ENCODE measurements at places on chromosomes 2 and 18.

DNA sequence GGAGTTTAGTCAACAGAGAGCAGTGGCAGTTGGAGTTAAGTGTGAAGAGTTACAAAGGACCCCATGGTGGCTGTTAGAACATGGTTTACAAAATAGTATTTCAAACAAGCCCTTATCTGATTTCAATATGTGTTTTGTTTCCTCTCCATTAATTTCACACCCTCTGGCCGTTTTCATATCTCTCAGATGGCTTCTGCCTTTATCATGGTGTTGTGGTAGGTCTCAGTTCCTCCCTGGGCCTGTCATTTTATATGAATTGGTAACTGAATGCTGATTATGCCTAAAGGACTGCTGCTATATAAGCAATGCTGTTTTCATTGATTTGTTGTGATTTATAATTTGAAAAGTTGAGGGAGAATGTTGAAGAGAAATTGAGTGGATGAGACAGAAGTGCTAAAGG is 686.7 kb downstream of the NYAP2 start:
- no peak for DNase-seq

DNA sequence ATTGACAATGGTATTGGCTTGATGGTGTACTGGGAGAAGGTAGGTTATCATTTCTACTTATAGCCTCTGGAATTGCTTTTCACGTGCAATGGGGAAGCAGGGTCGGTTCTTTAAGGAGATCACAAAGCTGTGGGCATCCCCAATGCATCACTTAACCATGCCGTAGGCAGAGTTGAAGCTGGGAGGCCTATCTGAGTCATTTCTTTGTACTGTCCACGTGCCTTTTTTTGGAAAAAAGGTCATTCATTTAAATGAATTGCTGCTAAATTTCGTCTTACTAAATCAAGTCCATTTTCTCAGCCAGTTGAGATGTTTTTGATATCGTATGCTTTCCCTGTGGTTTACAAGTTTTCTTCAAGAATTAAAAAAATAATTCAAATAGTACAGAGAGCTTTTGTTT is 17.2 kb upstream of the GYPC start:
- no peak for DNase-seq

DNA sequence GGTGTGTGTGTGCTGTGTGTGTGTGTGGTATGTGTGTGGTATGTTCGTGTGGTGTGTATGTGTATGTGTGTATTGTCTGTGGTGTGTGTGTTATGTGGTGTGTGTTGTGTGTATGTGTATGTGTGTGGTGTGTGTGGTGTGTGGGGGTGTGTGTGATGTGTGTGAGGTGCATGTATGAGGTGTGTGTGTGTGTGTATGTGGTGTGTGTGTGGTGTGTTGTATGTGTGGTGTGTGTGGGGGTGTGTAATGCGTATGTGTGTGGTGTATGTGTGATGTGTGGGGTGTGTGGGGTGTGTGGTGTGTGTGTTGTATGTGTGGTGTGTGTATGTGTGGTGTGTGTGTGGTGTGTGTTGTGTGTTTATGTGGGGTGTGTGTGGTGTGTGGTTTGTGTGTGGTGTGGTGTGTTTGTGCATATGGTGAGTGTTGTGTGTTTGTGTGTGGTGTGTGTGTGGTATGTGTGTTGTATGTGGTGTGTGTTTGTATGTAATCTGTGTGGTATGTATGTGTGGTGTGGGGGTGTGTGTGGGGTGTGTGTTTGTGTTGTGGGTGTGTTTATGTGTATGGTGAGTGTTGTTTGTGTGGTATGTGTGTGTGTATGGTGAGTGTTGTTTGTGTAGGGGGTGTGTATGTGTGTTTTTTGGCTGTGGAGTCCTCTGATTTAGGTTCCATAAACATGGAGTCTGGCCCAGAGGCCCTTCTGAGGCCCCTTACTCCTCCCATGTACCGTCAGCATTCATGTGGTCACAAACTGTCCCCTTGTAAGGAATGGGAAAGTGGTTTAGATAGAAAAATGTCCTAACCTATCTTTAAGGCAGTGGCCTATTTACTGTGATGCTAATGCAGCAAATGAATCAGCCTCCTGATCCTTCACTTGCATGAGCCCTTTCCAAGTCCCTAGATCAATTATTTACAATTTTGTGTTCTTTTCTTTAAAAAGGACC is 116.0 kb downstream of the ALPK2 start:
- DNase-seq = no peak

GRCh38 chr2:160062292-160063005 is at the start of gene PLA2R1:
Gene PLA2R1, minus strand, starts transcription at chr2:160062615. Its CDS starts 212 bp downstream, at chr2:160062403.
- no peak for DNase-seq

- DNase-seq = no peak
These were observed 42.5 kb upstream of the LCLAT1 start for GRCh38 chr2:30404319-30405259.

Data from caudate nucleus (tissue), 63 donors.